ENCODE measurements at places on chromosomes 1 and 21.

DNA sequence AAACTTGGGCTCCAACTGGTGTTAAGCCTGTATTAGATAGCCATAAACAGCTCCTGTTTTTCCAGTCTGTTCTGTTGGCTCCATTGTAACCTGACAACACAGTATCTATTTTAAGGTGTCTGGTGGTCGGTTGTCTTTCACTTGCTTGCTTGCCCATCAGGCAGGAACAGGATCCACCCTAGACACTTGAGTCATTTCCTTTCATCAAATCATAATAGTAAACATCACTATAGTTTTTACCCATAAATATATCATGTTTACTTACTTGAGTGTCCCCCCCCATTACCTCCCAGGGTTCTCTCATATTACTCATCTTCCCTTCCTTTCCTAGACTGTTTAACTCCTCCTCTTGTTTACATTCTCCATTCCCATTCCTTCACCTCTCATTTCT is 2.9 kb downstream of the DDI2 start:
- DNase-seq = no peak

DNA sequence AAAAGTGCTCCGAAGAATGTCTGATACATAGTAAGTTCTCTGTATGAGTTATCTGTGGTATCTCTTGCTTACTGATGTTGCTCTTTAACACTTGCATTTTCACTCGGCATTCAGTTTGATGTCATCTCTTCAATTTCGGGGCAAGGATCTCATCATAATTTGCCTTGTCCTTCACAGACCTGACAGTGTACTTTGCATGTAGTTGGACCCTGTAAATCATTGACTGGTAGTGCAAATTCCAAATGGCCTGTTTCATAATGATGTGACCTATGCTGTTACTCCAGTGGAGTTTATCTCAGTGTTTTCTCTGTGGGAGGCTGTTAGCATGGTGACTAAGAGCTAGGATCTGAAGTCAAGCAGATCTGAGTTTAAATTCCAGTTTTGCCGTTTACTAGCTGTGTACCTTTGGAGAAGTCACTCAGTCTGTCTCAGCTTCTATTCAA is 34.2 kb upstream of the ABCD3 start:
- no peak for DNase-seq

DNA sequence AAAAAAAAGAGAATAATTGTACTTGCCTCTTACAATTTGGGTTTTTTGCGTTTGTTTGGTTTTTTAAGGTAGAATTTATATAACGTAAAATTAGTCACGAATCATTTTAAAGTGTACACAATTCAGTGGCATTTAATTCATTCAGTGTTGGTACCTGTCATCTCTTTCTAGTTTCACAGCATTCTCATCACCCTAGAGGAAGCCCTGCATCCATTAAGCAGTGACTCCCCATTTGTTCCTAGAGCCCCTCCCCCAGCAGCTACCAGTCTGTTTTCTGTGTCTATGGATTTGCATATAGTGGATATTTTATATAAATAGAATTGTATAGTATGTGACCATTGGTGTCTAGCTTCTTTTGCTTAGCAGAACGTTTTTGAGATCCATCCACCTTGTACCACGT is 233.2 kb upstream of the FMN2 start:
- DNase-seq = no peak

GRCh38 chr1:54623216-54624007 is at the start of gene FAM151A:
Gene FAM151A (minus strand): TSS chr1:54623525. CDS start chr1:54623395, 130 bp downstream.
- no peak for DNase-seq

DNA sequence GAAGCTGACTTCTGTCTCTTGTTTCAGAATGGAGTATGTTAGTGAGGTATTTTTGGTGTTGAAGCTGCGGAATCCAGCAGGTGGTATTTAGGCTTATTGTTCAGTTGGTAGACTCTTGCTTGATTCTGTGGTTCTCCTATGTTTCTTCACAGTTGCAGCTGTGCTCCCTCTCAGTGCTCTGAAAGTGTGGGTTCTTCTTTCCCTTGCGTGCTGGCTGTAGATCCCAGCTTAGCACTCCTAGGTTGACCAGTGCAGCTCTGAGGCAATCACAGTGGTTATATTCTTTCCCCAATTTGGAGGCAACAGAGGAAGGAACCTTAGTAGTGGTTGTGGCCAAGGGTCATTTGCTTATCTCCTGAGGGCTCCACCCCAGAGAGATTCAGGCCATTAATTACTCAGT is 269.2 kb upstream of the NRIP1 start:
- no peak for DNase-seq

- DNase-seq = no peak
Observed at GRCh38 chr1:163115887-163116286, 46.7 kb downstream of the RGS4 start.

GRCh38 chr21:38303300-38303699 is 46.5 kb downstream of the KCNJ15 start:
- no peak for DNase-seq

DNA sequence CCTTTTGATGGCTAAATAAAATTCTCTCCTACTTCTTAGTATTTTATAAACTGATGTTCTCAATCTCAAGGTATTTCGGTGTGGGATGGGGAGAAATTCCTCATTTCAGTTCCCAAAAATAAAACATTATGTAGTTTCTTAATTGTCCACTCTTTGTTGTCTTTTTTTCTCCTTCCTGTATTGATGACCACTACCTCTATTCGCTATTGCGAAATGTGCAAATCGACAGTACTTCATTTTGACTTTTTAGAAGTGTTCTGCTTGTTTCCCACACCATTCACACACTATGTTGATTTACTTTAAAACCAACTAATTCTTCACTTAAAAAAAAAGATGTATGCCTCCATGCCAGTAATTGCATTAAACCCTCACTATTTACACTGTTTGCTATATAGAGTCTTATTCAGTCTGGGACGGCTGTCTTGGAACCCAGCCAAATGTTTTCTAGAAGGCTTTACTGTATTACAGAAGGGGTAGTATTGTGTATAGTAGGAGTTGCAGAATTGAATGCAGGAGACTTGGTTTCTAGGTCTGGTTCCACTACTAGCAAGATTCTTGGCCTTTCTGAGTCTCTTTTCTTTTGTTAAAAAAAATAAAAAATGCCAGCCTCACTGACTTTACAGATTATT is 5.6 kb downstream of the RNF2 start:
- DNase-seq = no peak

DNA sequence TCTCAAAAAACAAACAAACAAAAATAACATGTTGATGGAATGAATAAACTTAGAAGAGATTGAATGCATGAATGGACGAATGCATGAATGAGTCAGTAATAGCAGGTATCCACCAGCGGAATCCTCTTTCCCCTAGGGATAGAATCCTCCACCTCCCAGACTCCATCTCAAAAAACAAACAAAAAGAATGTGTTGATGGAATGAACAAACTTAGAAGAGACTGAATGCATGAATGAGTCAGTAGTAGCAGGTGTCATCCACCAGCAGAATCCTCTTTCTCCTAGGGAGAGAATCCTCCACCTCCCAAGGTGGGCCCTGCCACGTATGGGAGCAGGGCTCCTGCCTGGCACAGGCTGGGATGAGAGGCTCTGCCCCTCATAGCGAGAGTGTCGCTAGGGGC is 26.8 kb upstream of the RNF19B start:
- DNase-seq = no peak

GRCh38 chr1:8905582-8906191 is 27.2 kb upstream of the ENO1 start:
- DNase-seq = no peak

DNA sequence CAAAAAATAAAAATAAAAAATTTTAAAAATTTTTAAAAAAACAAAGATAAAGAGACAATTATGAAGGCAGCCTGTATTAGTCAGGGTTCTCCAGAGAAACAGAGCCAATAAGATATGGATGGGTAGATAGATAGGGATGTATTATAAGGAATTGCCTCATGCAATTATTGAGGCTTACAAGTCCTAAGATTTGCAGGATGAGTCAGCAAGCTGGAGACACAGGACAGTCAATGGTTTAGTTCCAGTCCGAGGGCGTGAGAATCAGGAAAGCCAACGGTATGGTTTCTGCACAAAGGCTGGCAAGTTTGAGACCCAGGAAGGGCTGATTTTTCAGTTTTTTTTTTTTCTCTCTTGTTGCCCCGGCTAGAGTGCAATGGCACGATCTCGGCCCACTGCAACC is 24.1 kb upstream of the EIF4G3 start:
- no peak for DNase-seq

DNA sequence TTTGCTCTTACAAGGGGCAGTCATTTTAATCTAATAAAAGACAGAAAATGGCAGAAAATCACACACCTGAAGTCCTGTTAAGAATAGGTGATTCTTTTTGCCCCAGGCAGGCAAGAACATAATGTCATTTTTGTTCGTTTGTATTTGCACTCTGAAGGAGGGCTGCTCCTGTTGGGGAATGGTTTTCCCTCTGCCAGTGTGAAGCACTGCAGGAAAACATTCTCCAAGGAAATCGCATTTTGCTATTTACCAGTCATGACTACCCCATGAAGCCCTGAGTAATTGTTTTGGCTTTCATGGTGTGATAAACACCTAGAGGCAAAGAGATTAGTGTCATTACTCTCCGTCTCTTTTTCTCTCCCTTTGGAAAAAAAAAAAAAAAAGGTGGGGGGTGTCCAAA is 345.5 kb downstream of the NTNG1 start:
- DNase-seq = no peak

GRCh38 chr1:202122639-202123335 is at the start of gene GPR37L1:
Gene GPR37L1 (plus strand): TSS chr1:202122917. CDS start chr1:202122964, 47 bp downstream.
- no peak for DNase-seq

GRCh38 chr1:204583909-204584632 is 67.9 kb downstream of the MDM4 start:
- no peak for DNase-seq

DNA sequence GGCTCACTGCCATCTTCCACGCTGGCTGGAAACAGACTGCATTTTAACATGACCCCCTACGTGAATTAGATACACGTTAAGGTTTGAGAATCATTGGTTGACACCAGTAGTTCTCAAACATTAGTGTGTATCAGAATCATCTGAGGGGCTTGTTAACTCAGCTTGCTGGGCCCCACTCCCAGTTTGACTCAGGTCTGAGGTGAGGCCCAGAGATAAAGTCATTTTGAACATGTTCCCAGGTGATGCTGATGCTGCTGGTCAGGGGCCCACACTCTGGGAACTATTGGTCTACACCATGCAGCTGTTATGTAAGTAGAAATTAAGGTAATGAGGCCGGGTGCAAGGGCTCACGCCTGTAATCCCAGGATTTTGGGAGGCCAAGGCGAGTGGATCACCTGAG is 1.3 kb downstream of the LSM10 start:
- no peak for DNase-seq

- DNase-seq = no peak
Observed at GRCh38 chr1:202135221-202135721, 9.3 kb downstream of the ARL8A start.

DNA sequence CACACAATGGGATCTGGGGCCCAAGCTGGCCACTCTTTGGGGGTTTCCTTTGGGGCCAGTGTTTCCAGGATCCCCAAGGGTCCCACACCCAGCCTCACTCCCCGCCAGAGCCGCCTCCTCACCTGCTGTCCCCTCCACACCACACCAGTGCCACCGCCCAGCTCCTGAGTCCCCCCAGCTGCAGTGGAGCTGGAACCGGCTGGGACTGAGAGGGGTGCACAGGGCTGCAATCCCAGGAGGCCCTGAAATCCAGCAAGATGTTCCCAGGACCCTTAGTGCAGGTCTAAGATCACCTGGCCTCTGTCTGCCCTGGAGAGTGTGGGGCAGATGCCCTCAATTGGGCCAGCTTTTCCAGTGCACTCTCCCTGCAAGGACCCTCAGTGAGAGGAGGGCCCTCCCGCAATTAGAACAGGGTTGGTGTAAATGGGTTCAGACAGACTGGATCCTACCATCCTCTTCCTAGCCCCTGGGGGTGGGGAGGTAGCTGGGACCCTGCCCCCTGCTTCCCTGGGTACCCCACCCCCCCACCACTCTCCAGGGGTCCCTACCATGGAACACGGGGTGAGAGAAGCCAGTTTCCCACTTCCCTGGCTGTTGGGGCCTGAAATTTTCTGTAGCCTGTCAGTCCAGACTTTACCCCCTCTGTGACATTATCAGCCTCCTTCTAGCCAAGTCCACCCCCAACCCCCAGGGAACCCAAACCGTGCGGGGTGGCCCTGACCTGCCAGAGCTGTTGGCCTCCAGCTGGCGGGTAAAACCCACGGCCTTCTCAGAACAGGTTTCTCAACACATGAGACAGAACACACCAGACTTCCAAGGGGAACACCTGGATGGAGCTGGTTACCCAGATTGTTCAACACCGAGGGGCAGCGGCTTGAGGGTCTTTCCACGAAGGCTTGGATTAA is 7.0 kb downstream of the KRTAP10-12 start:
- DNase-seq = no peak

DNA sequence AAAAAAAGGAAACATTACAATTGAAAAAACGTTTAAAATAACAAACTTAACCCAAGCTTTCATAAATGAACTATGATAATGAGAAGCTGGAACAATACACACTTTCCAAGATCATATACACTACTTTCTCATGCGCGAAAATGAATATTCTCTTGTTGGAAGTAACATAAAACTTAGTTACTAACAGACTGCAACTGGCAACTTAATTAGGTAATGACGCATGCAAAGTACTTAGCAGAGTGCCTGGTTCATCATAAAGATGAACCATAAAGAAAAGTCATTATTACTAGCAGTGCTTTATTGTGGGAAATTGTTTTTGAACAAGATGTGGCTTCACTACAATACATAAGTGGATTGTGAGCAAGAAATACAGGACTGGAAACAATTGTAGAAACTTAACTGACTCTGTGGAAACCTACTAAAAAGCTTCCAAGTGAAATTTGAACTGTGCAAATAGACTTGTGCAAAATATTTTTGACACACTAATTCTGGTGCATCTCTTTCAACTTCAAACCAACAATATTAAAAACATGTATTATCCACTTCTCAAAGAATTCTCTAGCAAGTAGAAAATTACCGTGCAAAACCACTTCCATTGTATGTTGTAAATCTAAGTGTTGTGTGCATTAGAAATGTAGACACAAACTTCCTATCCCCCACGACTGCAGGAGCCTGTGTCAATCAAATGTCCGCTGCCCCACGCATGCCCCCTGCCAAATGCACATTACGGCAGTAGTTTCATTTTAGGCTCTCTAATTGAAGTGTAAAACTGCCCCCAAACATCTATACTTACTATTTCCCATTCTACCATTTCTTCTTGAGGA is 2.0 kb downstream of the ARHGAP29 start:
- DNase-seq = no peak

DNA sequence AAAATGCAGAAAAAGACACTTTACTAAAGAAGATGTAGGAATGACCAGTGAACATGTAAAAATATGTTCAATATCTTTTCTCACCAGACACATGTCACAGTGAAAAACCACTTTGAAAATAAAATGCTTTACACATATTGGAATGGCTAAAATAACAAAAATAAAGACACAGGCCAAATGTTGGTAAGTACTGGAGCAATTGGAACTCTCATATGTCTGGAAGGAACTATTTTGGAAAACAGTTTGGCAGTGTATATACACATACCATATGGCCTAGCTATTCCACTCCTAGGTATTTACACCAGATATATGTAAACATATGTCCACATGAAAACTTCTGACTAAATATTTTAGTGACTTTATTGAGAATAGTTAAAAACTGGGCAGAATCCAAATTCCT is 927.2 kb downstream of the BRINP3 start:
- DNase-seq = no peak

DNA sequence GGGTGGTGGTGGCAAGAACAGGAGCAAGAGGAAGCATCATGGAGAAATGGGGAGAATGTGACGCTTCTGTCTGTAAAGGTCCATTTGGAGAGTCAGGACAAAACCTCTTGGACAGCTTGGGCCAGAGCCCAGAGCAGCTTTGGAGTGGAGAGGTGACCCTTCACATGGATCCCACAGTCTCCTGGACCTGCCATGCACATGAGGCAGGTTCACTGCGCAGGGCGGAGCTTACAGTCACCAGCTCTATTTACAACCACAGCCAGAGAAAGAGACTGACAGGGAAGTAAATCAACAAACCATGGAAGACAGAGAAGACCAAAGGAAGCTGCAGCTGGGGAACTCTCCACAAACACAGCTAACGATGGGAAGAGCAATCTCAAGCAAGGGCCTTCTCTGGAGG is 828 bp upstream of the RGS8 start:
- no peak for DNase-seq
